ENCODE measurements at places on chromosomes 11 and 22.

DNA sequence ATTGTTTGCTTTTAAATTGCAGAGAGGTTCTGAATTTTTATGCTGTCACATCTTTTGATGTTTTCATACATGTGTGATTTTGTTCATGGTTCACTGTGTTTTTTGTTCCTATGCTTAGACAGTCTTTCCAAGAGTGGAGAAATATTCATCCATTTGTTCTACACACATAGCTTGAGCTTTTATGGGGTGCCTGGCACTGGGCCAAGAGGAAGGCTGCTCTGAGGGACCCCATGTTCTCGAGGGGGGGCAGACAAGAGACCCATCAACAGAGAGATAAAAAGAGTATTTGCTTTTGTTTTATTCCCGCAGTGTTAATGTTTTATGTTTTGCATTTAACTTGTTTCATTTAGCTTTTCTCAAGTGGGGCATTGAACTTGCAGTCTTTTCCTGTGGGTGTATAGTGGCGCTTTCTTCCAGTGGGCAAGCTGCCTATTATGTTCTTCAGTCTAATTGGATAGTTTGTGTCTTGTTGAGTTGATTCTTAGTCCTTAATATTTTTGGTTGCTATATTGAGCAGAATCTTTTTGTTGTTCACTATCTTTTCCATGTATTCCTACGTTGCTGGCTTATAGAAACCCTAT, 57.7 kb downstream of the CABIN1 start:
- DNase-seq, result no peak

GRCh38 chr11:12275818-12276217, 101.6 kb upstream of the PARVA start:
- no peak for DNase-seq

DNA sequence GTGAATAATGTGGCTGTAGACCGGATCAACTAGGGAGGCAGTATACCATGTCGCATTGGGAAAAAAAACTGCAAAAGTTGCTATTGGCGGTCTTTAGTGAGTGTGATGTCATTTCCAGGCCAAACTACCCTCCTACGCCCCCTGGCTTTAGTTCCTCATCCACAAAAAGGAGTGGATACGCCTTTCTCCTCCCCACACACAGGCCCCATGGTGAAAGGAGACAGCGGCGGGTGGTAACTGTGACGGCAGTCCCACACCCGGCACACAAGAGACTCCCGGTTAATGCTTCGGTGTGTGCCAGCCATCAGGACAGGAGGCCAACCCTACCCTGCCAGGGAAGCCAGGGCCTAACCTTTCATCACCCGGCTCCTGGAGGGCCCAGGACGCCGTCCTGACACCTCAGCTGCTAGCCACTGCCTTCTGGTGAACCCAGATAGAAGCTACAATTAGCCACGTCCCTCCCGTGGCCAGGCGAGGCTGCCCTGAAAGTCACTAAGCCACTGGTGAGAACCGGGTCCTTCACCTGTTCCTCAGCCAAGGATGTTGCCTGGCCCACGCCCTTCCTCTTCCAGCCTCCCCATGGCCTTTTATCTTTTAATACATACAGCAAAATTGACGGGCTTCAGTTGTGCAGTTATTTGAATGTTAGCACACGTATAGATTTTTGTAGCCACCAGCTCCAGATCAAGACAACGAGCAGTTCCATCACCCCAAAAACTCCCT, 10.8 kb downstream of the TP53I11 start:
- DNase-seq, result no peak

- DNase-seq, result no peak
Measured at GRCh38 chr11:122264121-122264520, 148.1 kb upstream of the BLID start.

GRCh38 chr11:130561441-130561881, 113.0 kb downstream of the ADAMTS15 start:
- no peak for DNase-seq

DNA sequence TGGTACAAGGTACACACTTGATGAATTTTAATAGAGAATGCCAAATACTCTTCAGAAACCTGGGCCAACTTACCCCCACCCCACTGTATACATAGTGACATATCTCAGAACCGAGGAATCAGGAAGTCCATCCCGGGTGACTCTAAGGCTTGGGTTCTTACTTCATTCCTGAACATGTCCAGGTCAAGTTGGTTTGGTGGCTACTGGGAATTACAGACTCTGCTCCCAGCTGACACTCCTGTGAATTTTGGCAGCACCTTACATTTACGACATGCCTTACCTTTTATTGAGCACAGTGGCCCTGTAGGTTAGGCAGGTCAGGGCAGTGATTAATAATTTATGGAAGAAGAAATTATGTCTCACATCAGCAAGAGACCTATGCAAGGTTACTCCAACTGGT, 70.1 kb upstream of the LDLRAD3 start:
- no peak for DNase-seq

GRCh38 chr11:47393163-47394049, 15.0 kb upstream of the SLC39A13 start:
- no peak for DNase-seq

GRCh38 chr11:5223686-5224085, 3.2 kb downstream of the HBB start:
- DNase-seq, result no peak

DNA sequence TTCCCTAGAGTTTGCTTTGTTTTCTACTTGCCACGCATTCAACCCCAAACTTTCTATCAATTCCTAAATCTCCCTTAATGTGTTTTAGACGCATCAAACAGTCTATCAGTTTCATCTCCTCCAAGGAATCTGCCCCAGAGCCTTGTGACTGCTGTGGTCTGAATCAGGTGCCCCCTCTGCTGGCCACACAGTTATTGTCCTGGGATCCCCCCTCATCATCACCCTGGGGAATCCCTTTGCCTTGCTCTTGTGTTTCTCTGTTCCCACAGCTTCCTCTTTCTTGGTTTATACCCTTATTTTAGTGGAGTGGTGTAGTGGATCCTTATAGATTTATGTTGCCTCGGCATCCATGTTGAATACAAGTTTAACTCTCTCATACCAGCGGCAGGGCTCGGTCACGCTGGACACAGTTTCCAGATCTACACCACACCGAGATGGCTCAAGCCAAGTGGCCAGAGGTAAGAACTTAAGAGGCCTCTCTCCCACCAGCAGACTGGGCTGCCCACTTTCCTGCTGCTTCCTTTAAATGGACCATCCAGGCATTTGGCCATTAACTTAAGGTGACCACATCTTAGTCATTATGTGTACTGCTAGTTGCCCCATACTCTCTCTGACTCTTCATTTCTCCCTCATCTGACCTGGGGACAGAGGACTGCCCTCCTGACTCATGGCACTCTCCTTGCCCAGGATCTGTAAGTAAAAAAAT, 8.2 kb downstream of the UPB1 start:
- DNase-seq, result peak; percentile 20

DNA sequence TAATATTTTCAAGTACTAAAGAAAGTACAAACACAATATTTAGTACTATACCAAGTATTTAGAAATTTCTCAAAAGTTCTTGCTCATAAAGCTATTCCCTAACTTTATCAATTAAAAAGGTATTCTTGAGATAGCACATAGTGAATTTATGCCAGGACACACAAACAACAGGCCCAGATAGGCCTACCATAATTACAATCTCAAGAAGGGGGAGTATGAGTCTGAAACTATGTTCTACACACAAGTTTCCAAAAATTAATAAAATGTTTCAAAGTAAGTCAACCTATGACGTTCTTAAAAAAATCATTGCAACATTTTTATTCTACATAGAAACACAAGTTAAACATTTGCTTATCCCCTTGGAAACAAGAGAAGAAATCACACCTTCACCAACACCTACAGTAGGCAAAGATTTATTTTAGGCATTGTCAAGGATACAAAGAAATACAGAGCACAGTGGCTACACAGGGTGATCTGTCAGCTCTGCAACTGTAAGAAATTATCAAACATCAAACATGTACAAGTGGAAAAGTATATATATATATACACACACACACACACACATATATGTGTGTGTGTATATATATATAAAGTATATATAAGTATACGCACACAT, 843.9 kb upstream of the CCDC90B start:
- no peak for DNase-seq

DNA sequence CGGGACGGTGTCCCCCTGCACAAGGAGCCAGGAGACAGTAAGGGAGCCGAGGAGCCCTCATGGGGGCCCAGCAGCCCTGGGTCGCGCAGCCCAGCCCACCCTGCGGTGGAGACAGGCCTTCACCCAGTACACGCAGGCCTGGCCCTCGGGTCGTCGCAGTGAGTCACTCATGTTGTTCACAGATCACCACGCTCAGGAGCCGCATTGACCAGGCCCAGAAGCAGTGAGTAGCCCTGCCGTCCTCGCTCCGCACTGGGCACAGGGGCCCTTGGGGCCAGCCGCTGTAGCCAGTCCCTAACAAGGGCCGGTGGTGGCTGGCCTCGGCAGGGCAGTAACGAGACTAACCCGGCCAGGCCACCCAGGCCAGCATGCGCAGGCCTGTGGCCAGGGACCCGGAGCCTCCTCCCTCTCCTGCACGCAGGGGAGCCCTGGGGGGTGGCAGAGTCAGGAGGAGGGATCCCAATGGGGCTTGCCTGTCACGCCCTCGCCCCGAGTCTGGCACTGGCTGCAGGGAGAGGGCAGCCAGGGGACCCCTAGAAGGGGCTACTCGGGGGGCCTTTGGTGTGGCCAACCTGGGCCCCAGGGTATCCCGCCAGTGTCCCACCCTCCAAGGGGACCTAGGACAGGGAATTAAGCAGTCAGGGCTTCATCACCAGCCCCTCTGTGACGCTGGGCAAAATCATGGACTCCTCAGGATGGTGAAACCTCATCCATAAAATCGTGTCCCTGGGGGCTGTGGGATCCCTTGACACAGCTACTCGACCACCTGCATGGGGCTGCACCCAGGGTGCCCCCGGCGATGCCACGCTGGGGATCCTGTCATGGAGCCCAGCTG, 10.1 kb upstream of the MRPL23 start:
- DNase-seq, result no peak

GRCh38 chr11:122509091-122509490, 146.4 kb upstream of the UBASH3B start:
- no peak for DNase-seq

DNA sequence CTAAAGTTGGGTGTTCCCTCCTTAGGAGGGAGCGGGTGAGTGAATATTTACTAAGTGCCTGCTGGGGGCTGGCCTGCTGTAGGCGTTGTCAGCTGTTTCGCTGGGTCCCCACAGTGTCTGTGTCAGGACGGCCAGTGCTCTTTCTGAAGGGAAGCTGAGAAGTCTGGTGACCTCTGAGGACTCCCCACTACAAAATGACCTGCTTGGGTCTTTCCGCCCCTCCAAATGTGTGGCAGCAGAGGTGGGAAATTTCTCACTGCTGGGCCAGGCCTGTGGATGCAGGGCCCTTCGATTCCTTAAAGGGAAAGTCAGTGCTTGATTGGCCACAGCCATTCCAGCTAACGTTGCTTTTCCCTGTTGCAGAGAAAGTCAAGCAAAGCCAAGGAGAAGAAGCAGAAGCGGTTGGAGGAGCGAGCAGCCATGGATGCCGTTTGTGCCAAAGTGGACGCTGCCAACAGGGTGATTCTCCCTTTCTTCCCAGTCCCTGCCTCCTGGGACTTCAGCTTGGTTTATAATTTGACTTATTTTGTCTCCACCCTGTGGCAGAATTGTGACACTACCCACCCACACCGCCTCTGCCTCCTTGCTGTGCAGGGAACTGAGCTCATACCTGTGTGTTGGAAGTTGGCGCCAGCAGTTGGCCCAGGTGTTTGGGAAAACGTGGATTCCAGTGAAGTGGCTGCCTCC, 6.8 kb downstream of the NAA40 start:
- peak; percentile 9 for DNase-seq

GRCh38 chr11:98940913-98941312, 79.8 kb upstream of the CNTN5 start:
- DNase-seq, result no peak

DNA sequence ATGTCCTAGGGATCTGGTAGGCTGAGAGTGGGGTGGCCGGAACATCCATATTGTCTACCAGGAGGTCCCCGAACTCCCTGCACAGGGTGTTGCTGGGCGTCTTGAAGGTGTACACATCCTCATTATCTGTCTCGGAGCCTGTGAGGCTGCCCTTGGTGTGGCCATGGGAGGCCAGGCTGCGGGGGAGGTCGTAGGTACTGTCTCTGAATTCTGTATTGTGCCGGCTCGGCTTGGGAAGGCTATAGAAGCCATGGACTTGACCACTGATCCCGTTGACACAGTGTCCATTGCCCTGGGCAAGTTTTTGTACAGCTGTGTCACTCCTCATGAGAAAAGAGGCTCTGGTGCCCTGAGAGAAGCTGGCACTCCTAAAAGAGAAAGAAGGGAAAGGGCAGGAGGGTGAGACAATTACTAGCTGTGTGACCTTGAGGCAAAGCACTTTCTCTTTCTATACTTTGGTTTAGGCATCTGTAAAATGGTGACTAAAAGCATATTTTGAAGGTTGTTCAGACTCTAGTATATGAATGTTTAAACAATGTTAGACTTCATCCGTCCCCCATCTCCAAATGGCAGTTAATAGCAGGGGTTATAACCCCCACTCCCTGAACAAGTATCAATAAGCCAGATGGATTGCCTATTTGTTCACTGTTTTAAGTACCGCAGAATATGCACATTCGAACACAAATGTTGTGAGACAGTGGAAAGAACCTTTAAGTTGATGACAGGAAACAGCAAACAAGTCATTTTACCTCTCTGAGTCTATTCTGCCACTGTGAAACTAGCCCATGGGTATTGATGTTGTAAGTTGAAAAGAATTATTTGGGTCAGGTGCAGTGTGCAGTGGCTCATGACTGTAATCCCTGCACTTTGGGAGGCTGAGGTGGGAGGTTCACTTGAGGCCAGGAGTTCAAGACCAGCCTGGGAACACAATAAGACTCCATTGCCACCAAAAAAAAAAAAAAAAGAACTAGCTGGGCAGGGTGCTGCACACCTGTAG, 38.3 kb downstream of the USP35 start:
- no peak for DNase-seq

DNA sequence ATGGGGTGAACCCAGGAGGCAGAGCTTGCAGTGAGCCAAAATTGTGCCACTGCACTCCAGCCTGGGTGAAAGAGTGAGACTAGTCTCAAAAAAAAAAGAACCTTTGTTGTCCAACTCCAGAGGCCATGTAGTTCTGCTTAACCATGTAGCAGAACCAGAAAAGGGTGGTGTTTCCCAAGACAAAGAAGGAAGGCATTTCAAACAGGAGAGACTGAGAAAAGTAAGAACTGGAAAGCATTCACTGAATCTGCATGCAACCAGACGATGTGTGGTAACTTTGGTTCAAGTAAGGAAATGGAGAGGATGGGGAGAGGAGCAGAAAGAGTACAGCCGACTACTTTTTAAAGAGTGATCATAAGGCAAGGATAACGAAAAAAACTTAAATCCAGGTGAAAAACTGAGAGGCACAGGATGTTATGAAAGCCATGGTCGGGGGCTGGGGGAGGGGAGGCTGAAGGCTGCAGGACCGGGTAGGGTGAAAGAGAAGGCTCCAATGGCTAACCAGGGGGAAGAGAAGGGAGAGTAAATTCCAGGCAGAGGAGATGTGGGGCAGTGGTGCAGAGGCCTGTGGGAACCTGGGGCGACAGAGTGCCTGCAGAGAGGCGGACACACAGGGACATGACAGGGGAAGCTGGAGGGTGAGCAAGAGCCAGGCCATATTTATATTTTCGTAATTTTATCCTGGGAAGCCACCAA, 48.8 kb downstream of the MAPK1 start:
- no peak for DNase-seq
